Lung microvascular endothelial cell (primary cell): ENCODE measurements at places on chromosomes 7 and 10. TPM values are rescaled to one million over a fixed set of nuclear protein-coding genes. Genes with fewer than 3 reads are reported as not detected.

SYT15B gene
- 0.87 and 0.99 TPM in 2 replicates for total RNA-seq

NPSR1 gene
- total RNA-seq: not detected in 2 replicates

- no peak for DNase-seq
Observed at GRCh38 chr7:82594665-82595064, 151.1 kb upstream of the CACNA2D1 start.

- no peak for DNase-seq
Observed at GRCh38 chr10:125264091-125264490, 103.7 kb upstream of the CTBP2 start.

DNA sequence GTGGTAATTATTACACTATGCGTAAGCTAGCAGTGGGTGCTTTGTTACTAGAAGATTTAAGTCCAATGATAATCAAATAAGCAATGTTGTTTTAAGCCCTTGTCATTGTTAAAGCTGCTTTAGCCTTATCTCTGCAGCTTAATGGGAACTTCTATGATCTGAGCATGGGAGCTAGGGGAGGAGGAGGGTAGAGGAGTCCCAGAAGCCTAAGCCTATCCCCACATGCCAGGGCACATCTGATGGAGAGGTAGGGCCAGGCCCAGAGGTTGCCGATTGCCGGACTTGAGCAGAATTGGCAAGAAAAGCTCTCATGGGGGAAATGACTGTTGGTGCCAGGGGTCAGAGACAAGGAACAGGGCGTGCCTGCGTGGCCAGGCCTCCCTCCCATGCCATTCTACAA, 13.4 kb downstream of the CUBN start:
- peak; percentile 31 for DNase-seq

DNA sequence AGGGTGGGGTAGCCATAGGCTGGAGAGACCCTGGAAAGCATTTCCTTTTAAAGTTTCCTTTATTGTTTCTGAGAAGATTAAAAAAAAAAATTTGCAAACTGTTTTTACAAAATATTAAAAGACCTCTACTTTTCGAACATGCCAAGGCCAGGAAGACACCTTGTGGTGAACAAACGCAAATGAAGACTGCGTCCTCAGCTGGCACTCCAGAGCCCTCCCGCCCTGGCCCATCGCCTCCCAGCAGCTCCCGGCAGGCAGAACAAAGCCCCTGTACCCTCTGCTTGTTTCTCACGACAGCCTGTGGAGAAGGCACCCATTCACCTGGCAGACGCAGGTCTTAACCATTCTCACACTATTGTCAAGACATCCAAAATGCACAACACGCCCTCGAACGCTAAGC, 56.4 kb downstream of the ESYT2 start:
- DNase-seq: peak; percentile 7

GRCh38 chr10:58568428-58568935, 55.8 kb downstream of the BICC1 start:
- DNase-seq: no peak

- DNase-seq: no peak
Observed at GRCh38 chr10:95440038-95440725, 121.0 kb downstream of the SORBS1 start.
